Esophagus squamous epithelium (tissue), 5 donors: ENCODE measurements at places on chromosomes 1 and 21. TPM values are rescaled to one million over a fixed set of nuclear protein-coding genes. Genes with fewer than 3 reads are reported as not detected.

DNA sequence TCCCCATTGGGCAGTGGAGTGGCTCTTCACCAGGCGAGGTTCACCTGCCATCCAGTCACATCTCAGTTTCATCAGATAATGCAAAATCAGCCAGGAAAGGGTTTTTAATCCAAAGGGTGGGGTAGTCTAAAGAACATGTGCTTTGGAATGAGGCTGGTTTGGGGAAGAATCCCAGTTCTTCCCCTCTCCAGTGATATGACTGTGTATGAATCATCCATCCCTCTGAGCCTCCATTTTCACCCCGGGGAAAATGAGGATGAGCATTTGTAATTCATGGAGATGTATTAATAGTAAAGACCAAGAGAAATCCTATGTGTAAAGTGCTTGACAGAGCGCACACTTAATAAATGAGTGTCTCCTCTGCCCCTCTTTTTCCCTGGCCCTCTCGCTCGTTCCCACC lies 215.1 kb upstream of the FGGY start:
- DNase-seq: no peak

GRCh38 chr1:62355095-62355494 lies 35.9 kb upstream of the KANK4 start:
- no peak for DNase-seq

DNA sequence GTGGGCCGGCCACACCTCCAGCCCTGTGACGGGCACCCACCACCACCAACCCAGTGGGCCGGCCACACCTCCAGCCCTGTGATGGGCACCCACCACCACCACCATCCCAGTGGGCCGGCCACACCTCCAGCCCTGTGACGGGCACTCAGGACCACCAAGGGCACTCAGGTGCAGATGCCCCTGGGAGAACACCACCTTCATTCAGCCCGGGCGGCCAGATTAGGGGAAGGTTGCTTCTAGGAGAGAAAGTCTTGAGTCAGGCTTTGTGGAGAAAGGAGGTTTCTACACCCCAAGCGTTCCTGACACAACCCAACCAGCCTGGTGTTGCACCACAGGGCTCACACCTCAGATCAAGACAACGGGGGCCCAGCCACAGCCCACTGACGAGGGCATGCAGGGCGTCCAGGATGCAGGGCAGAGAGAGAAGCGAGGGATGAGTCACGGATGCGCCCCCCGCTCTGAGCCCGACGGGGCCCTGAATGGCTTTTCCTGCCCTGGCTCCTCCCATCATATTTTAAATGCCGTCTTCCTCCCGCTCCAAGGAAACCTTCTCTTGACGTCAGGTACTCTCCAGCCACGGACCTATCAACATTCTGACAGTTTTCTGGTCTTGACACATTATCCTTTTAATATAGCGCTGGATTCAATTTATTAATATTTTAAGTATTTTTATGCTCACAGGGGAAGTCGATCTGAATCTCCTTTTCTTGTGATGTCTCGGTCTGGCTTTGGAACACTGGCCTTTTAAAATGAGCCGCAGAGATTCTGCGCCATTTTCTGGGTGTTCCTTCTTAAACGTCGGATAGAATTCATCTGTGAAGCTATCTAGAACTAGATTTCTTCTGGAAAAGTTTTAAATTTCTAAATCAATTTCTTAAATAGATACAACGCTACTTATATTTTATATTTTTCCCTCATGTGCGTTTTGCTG lies 631 bp upstream of the SPATC1L start:
- peak; percentile 72 for DNase-seq

- no peak for DNase-seq
These were observed 51.6 kb downstream of the PDE4B start for GRCh38 chr1:65844296-65844695.

Gene C2CD2
- total RNA-seq: 21.2 TPM

Gene CTNNBIP1
- total RNA-seq: 186 TPM

DNA sequence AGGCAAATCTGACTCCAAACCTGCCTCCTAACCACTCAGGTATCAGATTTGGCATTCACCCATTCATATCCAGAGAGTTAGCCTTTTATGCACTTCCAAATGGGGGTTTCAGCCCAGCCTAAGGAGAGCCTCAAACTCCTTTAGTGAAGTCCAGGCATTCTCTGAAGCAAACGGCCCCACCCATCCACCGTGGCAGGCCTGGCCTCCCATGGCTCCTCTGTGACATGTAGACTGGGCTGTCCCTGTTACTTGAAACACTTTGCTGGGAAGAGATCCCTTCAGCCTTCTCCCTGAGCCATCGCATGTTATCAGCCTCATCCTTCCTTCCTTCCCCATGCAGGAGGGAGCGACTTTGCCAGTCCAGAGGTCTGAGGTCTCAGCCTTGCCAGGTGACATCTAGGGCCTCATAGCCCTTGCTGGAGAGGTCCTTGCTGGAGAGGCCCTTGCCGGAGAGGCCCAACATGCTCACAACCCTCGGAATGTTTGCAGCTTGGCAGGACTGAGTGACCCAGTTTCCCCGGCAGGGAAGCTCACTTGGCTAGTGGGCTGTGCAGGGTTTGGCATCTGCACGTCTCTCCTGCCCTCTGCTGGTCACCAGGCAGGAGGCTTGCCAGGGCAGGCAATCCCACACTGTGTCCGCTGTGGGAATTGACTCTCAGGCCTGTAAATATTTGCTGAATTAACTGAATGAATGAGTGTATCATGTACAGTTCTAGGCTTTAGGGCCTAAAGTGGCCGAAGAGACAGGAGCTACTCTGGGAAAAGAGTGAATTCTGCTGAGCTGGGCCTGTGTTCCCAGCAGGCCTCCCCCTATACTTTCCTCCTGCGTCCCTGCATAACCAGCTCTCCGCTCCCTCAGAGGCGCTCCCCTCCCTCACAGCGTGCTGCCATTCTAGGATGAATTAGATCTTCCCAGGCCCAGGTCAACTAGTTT lies 26.7 kb upstream of the RBM15 start:
- no peak for DNase-seq

- DNase-seq: no peak
These were observed 6.8 kb downstream of the JMJD4 start for GRCh38 chr1:227728059-227728891.

Gene NTMT2
- total RNA-seq: not detected

Gene BRDT
- not detected for total RNA-seq

DNA sequence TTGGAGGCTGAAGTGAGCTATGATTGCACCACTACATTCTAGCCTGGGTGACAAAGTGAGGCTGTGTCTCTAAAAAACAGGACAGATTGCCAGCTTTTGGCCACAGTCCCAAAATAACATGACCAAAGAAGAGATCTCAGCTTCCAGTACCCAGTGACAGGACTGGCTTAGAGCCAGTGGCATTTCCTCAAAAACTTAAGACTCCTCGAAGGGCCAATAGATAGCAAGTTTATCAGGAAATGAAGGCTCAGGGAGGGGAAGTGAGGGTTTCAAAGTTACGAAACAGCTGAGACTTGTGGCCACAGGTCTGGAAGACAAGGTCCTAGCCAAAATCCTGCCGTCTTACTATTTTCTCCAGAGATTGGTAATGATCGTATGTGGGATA lies 6.3 kb upstream of the TMEM39B start:
- DNase-seq: peak; percentile 12

DNA sequence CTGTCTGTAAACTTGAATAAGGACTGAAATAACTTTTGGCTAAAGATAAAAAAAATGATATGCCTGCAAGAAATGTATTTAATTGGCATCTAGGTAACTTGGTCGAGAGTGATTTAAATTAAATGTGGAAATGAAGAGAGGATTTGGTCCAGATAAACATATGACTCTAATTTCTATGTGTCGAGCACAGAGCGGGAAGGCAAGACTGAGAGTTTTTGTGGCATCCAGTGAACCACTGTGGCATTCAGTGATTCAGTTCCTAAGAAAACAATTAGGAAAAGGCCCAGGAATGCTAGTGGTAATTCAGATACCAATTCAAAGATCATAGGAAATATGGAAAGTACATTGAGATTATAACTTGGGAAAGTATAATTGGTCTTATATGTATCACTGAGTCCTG lies 39.6 kb downstream of the PDE4B start:
- no peak for DNase-seq

GRCh38 chr1:208149776-208150514 lies 94.2 kb downstream of the PLXNA2 start:
- no peak for DNase-seq

DNA sequence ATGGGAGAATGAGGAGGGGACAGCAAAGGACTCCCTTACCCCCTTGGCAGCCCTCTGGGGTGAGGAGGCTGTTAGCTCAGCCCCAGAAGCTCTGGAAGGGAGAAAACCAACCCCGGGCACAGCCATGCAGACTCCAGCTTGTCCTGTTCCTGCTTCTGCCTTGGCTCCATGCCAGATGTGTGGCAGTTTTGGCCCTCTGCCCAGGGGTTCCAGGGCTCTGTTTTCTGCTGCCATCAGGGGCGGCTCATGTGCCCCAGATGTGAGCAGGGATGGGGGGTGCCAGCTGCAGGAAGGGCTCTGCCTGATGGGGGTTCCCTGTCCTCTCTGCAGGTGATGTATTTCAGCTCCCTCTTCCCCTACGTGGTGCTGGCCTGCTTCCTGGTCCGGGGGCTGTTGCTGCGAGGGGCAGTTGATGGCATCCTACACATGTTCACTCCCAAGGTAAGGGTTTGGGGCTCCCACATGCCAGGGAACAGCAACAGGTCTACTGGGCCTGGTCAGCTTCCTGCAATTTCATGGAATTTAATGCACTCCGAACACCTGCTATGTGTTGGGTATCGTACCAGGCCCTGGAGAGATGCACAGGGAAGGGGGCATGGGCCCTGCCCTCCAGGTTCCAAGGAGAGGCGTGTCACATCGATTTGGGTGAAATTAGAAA lies 26.1 kb downstream of the SLC6A17 start:
- DNase-seq: no peak

DNA sequence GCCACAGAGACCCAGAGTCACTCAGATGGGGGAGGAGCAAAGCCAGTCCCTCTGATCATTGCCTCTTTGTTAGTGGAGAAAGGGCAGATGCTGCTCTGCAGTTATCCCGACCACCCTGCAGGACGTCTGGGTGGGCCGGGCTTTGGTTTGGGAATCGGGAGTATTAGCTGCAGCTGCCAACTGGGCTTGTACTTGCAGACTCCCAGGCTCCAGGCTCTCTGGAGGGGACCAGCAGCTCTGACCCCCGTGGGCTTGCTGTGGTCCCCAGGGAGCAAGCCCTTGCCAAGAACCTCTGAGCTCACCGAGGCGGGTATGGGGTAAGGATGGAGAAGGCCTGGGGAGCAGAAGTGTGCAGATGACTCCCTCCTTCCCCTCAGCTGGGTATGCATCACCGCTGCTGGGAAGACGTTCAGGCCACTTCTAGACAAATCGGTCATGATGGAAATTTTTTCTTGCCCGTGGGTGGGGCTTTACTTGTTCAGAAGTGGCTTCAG lies 21.6 kb downstream of the MAPKAPK2 start:
- no peak for DNase-seq
